ENCODE measurements at places on chromosomes 6 and 20.

DNA sequence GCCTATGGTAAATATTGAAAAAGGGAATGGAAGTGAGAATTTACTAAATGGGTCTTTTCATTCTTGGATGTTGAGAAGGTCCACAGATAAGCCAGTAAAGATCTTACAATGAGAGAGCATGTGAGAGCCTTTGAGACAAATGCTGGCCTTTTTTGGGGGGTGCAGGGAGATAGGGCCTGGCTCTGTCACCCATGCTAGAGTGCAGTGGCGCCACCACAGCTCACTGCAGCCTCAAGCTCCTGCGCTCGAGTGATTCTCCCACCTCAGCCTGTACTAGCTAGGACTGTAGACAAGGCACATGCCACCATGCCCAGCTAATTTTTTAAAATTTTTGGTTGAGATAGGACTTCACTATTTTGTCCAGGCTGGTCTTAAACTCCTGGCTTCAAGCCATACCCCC, 63.2 kb upstream of the TMEM181 start:
- no peak for DNase-seq

DNA sequence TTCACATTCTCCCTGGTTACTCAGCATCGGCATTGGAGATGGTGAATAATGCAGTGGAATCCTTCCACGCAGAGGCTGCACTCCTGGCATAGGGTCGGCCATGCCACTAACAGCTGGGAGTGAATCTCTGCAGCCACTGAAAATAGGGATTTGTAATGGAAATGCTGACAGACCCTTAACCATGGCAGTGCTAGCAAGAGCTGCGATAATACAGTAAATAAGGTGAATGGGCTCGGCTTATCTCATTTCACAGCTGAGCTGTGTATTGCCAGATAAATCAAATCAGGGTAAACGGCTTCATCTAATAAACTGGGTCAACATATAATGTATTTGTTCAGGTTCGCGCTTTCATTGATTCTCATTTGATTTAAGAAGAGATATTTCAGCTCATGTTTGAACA, 156.8 kb downstream of the SLC35B3 start:
- DNase-seq = no peak

GRCh38 chr6:157954150-157955117, 27.2 kb upstream of the SYNJ2 start:
- DNase-seq = no peak

DNA sequence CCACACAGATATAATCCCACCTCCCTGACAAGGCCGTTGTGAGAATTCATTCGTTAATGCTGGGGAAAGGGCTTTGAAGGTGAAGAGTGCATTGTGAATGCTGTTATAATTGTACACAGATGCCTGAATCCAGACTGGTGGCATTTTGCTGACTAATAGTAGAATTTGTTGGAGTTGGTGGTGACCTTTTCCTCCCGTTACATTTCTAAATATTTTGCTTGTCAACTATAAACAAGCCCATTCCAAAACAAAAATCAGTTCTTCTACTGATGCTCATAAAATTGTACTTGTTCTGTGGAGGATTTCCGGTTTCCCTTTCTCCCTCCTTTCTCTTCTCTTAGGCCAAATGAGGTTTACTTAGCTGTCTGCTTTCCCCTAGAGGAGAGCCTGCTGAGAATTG, 253.1 kb upstream of the SUPT3H start:
- no peak for DNase-seq

- DNase-seq = no peak
Measured at GRCh38 chr6:142414462-142415250, 112.8 kb downstream of the ADGRG6 start.

DNA sequence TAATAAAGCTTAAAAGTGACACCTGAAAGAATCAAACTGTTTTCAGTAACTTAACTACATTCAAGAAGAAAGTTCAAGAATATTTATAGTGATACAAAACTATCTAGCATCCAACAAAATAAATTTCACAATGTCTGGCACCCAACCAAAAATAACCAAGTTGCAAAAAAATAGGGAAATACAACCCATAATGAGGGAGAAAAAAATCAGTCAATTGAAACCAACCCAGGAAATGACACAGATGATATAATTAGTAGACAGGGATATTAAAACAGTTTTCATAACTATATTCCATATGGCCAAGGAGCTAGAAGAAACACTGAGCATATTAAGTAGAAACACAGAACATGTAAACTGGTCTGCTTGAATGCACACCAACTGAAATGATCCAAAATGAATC, 120.2 kb upstream of the BEND3 start:
- DNase-seq = no peak

DNA sequence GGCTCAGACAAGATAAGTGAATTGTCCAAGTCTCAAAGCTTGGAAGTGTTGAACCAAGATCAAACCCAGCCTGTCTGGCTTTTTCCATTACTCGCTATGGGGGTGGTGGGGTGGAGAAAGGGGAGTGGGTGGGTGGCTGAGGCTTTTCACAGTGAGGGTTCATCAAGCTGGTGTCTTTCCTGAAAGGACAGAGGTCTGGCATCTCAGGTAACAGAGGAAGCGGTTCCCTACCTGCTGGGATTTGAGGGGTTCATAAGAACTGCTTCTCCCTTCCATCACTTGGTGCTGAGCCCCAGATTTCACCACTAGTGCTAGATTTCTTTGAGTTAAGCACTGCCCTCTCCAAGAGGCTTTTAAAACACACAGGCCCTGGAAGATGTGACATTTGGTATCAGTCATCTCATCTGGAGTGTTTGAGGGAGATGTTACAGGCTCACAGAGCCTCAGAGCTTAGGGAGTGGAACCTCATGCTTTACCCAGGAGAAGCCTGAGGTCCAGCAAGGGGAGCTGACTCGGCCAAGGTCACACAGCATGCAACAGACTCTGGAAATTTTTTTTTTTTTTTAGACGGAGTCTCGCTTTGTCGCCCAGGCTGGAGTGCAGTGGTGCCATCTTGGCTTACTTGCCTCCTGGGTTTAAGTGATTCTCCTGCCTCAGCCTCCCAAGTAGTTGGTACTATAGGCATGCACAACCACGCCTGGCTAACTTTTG, 6.0 kb upstream of the VEGFA start:
- no peak for DNase-seq

- peak; percentile 78 for DNase-seq
Measured at GRCh38 chr6:27772261-27773001, 139.8 kb downstream of the OR2B2 start.

Measured in stimulated activated CD4-positive, alpha-beta T cell treated with anti-CD3 and anti-CD28 coated beads, Interleukin-12 subunit alpha, Interleukin-12 subunit beta, amount 100 ng/mL, for 24 hours (primary cell).